Dermis microvascular lymphatic vessel endothelial cell (primary cell): ENCODE measurements at places on chromosomes 2 and 18. TPM values are rescaled to one million over a fixed set of nuclear protein-coding genes. Genes with fewer than 3 reads are reported as not detected.

DNA sequence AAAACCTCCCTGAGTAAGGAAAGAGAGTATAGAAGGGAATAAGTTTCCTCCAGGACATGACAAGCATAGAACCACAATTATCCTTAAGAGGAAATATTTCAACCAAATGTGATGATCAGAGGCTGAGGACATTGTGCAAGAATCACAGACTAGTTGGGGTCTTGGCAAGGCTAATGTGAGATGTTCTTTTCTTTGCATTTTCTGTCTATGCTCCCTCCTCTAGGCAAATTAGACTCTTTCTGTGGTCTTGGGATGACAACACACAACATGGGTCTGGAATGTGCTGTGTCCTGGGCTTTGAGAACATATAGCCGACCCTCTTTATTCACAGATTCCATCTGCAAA, 32.0 kb upstream of the IL1RL1 start:
- DNase-seq = no peak

DNA sequence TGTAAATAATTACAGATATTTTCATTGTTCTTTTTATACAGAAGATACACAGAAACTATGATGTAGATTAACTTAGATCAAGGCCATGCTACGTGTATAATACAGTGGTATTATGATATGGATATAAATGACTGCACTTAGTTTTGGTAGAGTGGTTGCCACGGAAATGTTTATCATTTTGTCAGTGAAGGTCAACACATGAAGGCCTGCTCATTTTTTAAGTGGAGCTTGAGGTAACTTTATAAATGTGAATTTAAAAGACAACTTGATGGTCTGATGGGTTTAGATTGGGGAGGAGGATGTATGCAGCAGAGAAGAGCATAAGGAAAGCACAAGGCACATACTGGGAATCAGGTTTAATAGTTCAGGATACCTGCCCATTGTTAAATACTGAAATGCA, 14.4 kb upstream of the BBS5 start:
- no peak for DNase-seq

DNA sequence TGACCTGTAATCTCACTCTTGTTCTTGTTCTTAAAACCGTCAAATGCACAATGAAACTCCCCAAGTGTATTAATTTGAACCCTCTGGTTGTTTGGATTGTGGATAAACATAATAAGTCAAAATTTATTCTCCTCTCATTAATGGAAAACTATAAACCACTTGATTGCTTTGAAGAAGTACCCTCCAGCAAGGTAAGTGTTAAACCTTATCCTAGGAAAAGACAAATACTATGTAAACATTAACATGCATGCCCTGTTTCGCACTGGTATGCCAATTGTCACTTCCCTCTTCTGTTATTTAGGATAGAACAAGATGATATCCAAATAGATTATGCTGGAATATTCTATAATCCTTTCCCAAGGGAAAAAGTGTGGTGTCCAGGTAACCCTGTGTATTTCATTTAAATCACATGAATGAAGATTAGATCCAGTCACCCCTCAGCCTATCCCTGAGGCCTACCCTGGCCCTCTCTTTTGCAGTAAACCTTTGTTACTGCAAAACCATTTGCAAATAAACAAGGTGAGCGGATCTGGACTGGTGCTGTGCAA, 1.3 kb downstream of the ADI1 start:
- no peak for DNase-seq

DNA sequence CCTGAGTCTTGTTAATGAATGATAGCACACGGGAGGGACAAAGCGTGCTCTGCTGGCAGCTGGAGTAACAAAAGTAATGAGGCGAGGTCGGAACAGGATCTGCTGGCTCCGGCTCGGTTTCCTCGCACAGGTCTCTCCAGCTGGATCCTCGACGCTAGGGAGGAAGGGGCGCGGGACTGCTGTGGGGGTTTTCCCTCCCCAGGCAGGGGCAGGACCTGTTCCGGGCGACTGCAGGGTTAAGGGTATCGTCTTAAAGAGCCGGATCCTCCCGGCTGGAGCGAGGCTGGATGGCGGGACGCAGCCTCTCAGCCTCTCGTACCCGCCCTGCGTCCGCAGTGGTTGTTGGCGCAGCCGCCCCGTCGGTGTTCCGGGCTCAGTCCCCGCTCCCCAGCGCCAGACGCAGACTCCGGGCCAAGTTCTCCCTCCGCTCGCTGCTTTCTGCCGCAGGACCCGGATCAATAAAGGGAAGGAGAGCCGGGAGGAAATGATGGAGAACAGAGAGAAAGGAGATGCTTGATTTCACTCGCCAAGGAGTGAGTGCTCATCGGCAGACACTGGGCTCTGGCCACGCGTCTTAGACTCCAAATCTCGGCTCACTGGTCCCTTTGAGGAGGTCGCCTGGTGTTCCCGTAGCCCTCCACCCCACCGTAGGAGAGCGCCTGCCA, 1.1 kb upstream of the LIPG start:
- DNase-seq = peak; percentile 32

DNA sequence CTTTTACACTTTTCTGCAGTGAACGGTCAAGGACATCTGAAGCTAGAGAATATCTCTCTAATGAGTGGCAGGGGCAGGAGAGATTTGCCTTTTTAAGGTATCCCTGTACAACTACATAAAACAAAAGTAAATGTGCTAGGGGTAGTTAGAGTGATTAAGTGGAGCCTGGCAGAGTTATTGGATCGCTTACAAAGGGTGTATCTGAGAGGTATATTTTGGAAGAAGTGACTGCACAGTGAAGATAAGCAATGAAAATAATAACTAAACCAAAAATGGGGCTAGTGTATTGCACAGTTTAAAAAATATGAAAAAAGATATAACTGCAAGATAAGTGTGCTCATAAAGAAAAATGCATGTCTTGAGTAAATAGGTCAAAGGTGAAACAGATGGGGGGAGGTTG, 193.5 kb upstream of the EPC2 start:
- no peak for DNase-seq

Gene CLHC1
- 3.3 and 4.6 TPM in 2 replicates for total RNA-seq

Gene STARD6
- total RNA-seq = 0.13 and 0.26 TPM in 2 replicates

Gene SLC4A3
- 0.13 and 0.25 TPM in 2 replicates for total RNA-seq
